Stimulated activated naive CD4-positive, alpha-beta T cell (primary cell): ENCODE measurements at places on chromosomes 5 and 9.
A peak's percentile ranks its signal among the peaks of the same experiment; 100 is the strongest.

DNA sequence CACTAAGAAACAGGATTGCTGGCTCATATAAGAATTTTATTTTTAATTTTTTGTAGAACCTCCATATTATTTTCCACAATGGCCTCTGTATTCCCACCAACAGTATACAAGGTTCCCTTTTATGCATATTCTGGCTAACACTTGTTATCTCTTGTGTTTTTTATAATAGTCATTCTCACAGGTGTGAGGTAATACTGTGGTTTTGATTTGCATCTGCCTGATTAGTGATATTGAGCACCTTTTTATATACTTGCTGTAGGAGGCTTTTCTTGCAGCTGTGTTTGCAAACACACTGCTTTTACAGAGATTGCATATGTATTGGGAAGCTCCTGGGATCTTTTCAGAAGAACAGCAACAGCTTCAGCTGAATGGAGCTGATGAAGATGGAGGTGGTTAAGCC is 164.8 kb downstream of the DEPDC1B start:
- DNase-seq: no peak

DNA sequence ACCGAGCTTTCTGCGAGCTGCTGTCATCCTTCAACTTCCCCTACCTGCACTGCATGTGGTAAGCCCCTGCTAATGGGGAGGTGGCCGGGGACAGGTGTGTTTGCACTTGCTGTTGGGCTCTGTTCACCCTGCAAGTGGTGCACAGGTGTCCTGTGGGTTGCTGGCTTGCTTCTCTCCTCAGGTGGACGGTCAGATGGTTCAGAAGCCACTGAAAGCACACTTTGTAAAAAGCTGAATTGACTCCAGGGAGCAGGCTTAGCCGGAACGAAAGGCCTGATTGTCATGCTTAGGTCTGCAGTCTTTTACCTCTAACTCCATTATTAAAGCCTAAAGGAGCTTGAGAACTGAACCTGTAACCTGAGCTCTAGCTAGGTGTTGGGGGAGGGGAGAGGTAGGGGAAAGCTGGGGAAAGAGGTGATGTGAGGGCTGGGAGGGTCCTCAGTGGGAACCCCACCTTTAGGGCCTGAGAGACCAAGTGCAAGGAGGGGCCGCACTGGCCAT is 37.6 kb downstream of the ACER2 start:
- no peak for DNase-seq

- DNase-seq: no peak
These were observed 51.4 kb downstream of the NEURL1B start for GRCh38 chr5:172692451-172692850.

DNA sequence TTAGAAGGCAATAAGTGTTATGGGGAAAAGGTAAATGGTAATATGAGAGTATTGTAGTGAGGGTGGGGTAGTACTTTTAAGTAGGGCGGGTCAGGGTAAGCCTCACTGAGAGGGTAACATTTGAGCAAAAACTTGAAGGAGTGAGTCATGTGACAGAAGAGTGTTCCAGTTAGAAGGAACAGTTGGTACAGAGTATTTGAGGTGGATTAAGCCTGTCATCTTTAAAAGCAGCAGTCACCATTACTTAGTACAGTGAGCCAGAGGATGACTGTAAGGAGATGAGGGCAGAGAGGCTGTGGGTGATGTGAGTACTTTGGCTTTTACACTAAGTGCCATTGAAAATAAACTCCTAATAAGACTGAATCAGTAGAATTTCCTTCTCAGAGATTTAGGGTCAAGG is 54.8 kb downstream of the UBAP1 start:
- no peak for DNase-seq

DNA sequence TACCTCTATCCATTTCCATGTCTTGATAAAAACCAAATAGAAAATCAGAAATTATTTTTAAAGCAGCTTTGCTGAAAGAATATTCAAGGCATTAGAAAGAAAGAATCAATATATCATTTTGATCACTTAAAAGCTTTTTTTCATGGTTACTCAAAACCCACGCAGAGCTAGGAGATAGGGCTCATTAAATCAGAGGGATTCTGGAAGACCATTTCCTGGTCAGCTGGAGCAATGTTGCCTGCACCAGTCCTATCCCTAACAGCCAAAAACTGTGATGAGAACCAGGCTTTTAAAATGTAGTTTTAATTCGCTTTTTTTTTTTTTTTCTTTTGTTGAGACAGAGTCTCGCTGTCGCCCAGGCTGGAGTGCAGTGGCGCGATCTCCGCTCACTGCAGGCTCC is 72.3 kb downstream of the ARSB start:
- no peak for DNase-seq

DNA sequence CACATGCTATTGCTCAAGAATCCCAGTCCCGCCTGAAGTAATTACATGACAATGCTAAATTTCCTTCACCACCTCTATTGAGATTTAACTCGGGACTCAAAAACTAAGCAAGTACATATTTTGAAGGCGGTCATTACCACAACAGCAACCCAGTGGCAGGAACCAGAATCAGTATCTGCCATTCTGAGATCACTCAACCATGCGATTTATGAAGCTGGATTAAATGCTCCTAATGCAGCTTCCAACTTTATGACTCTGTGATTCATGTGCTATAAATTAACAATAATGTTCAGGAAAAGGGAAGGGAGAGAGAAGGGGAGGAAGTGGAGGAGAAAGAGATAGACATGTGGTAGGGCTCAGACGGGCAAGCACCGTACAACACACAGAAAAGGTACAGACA is 194.7 kb downstream of the DNAH5 start:
- DNase-seq: no peak

DNA sequence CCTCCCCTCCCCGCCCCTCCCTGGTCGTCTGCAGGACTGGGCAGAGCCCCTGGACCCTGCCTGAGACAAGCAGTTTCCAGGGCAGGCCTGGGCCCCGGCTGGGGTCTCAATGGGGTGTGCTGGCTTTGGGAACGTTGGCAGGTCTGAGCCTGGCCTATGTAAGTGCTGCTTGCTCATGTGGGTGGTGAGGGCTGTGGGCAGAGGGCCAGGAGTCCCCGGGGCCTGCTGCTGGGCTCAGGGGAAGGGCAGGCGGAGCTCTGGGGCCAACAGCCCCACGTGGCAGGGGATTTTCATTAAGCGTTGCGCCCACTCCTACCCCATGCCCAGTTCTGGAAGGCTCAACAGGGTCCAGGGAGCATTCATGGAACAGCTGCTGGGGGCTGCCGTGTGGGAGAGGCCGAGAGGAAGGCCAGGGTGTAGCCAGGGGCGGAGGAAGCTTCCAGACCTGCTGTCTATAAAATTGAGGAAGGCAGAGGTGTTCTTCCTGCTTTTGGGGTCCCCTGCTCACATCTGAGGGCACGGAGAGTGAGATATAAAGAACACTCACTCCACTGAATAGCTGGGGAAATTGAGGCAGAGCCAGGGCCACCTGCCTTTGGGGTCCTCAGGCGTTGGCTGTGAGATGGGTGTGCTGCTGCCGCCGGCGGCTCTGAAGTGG is 32.5 kb downstream of the RXRA start:
- DNase-seq: no peak

GRCh38 chr5:39759701-39760100 is 334.9 kb upstream of the DAB2 start:
- no peak for DNase-seq

- peak; percentile 67 for DNase-seq
These were observed 19.2 kb downstream of the KCTD16 start for GRCh38 chr5:144189800-144190429.

- peak; percentile 19 for DNase-seq
These were observed 3.9 kb upstream of the NKD2 start for GRCh38 chr5:1004461-1005248.

- no peak for DNase-seq
These were observed 29.1 kb downstream of the DAP start for GRCh38 chr5:10731913-10732312.

DNA sequence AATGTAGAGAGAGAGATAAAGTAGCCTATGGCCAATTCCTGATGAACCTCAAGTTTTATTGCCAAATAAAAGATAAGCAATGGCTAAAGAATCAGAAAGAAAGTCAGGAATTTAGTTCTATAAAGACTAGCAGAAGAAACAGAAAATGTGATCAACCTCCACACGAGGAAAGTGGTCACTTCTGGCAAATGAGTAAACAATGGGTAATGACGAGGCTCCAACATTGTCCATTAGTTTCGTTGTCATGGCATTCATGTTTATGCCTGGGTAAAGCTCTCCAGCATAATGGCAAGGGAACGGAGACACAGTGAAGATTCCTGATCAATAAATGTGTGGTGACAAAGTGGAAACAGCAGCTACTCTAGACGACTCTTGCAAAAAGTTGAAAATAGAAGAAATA is 341.8 kb upstream of the CTNND2 start:
- DNase-seq: no peak

- no peak for DNase-seq
These were observed 486.6 kb downstream of the CCDC171 start for GRCh38 chr9:16039218-16039987.

DNA sequence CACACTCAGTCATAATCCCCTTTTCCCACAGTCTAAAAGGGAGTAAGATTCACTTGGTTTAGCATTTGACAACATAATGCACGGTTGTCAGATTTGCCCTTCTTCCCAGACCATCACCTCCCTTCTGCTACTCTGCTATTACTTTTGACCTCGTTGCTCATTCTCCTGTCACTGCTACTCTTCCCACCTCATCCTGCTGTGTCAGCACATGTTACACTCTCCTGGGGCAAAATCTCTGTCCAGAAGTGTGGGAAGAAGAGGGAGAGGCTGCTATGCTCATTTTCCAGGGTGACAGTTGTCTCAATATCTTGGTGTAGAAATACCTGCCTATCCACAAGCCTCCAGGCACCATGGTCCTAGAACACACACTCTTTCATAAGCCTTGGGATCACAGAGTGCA is 449.9 kb upstream of the PIK3R1 start:
- DNase-seq: no peak

GRCh38 chr5:83844449-83845068 is 123.9 kb upstream of the HAPLN1 start:
- DNase-seq: no peak

- no peak for DNase-seq
These were observed 144.4 kb upstream of the IRX2 start for GRCh38 chr5:2895876-2896275.

GRCh38 chr9:125376261-125377226 is 114.9 kb downstream of the GAPVD1 start:
- no peak for DNase-seq

DNA sequence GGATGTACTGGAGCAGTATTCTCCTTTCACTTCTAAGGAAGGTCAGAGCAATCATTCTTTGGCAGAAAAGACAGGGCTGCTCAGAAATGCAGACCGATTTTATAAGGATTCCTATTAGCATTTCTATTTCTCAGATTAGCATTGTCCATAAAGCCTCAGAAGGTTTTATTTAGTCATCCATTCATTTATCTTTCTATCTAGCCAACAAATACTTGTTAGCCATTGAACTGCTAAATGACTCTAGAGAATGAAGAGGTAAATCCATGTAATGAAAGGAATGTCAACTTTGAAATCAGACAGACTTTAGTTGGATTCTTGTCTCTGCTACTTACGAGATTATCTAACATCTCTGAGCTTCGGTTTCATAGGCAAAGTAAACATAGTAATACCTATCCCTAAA is 165.2 kb downstream of the SLC25A46 start:
- DNase-seq: no peak

DNA sequence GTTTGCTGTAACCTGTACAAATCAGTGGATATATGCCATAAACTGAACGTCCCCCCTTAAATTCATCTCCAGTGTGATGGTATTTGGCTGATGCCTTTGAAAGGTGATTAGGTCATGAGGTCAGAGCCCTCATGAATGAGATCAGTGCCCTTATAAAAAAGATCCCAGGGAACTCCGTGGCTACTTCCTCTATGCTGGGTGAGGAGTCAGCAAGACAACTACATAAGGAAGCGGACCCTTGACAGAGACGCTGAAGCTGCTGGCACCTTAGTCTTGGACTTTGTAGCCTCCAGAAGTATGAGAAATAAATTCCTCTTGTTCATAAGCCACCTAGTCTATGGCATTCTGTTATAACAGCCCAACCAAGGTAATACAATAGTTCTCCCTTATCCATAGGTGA is 215.1 kb upstream of the ZNF608 start:
- DNase-seq: no peak

GRCh38 chr5:78109891-78110324 is 184.6 kb downstream of the AP3B1 start:
- no peak for DNase-seq

DNA sequence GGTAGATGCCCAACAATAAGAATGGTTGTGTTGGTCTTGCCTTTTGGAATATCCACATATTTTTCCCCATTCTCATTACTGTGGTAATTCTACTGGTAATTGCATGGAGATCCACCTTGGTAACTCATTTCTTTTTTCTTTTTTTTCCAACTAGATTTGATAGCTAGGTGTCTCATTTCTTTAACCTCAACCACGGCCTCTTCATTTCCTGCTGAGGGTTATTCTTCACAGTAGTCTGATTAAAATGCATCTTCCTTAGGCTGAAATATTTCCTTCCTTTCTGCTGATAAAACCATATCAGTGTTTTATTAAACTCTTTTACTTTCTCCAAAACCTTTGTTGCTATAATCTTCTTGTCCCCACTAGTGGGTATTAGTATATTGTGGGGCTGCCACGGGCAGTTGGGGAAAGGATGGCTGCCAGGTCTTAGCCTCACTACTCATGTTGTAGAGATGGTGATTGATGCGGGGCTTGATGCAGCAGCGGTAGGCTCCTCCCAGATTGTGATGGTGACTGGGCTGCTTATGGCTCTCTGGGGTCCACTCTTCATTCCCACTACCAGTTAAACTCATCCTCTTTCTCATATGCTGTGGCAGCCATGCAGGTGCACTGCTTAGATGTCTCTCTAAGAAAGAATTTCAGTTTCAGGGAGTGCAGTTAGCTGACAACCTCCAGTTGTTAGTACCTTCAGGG is 35.9 kb downstream of the KIF2A start:
- peak; percentile 32 for DNase-seq

GRCh38 chr9:137534256-137535119 is 15.7 kb downstream of the PNPLA7 start:
- DNase-seq: peak; percentile 18

GRCh38 chr9:120284821-120285220 is 295.1 kb downstream of the CDK5RAP2 start:
- no peak for DNase-seq

DNA sequence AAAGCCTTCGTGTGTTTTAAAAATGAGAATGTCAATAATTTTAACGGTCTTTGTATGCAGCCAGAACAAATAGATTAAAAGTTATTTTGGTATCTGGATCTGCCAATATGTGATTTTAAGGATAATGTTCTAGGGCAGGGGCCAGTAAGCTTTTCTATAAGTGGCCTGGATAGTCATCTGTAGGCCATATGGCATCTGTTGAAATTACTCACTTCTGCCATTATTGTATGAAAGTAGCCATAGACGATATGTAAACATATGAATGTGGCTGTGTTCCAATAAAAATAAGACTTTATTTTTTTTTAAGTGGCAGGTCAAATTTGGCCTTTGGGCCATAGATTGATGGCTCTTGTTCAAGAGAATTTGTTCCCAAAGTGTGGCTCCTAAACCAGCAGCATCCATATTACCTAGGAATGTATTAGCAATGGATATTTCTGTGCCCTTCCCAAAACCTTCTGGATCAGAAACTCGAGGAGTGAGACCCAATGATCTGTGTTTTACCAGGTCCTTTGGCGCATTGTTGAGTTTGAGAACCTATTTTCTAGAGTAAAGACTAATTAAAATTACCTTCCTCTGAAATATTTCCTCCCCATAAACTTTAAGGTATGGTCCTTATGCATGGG is 55.9 kb downstream of the C6 start:
- no peak for DNase-seq
